Activated CD8-positive, alpha-beta memory T cell treated with anti-CD3 and anti-CD28 coated beads for 1 hour (primary cell): ENCODE measurements at places on chromosomes 7 and 10.

- no peak for DNase-seq
These were observed 5.9 kb upstream of the LRRC18 start for GRCh38 chr10:48945441-48946130.

GRCh38 chr7:5638994-5639393, 142.5 kb downstream of the RNF216 start:
- DNase-seq, result no peak

- DNase-seq, result no peak
These were observed 24.0 kb upstream of the KIF20B start for GRCh38 chr10:89677341-89677740.

DNA sequence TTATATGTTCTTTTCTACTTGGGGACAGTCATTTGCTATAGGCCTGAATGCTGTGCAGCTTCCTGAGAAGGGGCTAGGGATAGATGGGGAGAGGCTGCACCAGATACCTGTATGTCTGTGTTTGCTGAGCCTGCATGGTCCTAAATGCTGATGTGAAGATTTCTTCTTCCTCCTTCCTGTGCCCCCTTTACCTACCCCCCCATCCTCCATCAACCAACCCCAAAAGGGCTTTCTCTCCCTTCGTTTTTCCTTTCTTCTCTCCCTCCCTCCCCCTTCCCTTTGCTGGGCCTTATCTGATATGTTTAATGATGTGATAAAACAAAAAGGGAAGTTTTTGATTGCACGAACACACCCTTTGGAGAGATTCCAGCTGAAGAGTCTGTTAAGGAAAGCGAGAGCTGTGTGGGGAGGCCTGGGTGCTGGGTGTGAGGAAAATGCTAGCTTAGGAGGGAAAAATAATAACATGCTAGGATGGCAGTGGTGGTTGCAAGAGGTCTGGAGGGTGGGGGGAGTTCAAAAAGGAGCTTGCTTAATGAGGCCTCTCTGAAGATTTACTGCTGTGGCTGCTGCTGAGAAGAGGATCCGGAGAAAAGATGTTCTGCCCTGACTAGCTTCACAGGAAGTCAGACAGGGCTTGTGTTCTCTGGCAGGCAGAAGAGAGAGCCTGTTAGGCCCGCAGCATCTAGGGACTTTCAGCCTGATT, 101.8 kb downstream of the SAMD9 start:
- no peak for DNase-seq

DNA sequence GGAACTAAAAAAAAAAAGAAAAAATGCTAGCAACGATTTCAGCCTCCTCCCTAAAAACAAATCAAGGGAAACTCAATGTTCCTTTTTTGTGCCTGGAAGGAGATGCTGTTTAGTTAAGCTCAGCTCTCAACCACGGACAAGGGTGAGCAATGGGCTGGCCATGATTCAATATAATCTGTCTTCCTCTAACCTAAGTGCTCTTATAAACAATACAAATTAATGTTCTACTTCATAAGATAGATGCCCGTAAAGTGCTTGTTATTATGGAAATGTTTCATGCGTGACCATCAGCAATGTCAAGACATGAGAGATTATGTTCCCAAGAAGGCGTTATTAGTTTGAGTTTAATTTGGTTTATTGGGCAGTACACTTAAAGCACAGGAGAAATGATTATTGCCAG, 320.3 kb downstream of the SFMBT2 start:
- no peak for DNase-seq

DNA sequence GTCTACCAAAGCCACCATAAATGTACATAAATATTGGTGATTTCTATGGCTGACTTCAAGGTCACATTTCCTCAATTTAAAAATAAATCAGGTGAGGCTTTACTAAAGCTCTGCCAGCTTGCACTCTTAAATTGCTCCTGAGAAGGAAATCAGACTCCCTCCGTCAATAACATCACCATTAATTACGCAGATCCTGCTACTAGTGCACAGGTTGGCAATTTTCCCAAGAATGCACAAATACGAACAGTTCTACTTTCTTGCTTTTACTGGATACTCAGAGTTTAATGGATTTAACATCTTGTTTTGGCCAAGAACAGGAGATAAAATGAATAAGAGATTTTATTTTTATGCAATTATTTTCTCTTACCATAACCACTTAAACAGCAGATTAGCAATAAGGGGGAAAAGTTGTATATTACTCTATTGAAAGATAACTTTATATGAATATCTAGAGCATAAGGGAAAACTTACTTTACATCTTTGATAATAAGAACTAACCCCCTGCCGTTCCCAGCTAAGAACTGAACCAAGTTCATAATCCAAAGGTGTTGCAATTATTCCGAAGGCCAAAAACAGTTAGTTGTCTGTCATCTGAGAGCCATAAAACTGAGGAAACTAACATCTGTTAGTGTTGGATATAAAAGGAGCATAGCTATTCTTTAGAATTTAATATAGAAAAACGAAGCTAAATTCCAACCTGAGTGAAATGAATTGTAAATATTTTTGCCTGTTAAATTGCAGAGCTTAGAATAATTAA, 140.5 kb downstream of the TWIST1 start:
- no peak for DNase-seq

GRCh38 chr7:112176693-112177415, 29.3 kb downstream of the DOCK4 start:
- DNase-seq, result no peak

DNA sequence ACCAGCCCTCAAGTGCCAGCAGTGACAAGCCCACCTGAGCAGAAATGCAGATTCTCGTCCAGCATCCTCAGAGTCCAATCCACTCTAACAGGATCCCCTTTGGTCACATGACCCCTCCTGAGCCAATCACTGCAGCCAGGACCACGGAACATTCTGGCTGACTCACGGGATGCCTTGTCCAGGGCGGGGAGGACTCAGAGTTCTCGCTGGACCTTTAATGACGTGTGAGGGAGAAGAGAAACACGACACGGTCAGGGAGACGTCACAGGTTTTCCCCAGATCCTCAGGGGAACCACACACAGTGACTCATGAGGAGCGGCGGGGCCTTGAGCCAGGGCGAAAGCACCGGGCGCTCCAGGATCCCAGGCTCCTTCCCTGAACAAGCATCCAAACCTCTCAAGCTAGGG, 155.7 kb downstream of the PTPRN2 start:
- no peak for DNase-seq

GRCh38 chr10:12390733-12391132, 41.4 kb downstream of the CAMK1D start:
- no peak for DNase-seq

GRCh38 chr7:128233471-128233870, 7.6 kb upstream of the LEP start:
- no peak for DNase-seq

DNA sequence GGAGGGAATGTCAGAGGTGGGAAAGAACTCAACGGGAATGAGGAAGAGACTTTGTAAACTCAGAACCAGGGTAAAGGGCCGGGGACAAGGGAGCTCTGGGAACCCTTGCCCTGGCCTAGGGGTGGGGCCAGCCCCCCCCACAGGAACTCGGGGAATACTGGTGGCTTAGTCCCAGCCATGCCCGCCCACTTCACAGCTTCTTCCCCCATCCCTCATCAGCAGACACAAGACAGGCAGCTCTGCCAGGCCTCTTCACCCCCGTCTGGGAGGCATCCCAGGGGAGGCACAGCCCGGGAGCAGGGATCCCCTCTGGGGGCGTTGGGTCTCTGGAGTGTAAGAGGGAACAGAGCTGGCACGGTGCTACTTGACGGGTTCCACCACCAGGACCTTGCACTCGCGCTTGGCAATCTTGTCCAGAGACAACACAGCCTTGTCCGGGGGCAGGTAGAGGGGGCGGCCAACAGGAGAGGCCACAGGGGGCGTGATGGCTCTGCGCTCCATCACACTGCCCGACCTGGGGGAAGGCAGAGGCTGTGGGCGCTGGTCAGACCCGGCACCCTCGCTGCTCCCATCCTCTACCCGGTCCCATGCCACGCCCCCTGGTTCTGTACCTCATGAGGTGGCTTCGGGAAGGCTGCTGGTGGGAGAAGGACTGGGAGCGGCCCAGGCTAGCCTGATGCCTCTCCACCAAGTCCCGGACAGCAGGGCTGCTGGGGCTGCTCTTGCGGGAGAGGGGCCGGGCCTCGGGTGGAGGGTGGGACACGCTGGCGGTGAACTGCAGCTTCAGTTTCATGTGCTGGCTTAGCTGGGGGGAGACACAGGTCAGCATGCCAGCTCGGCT, 3.7 kb downstream of the TRAPPC14 start:
- no peak for DNase-seq

DNA sequence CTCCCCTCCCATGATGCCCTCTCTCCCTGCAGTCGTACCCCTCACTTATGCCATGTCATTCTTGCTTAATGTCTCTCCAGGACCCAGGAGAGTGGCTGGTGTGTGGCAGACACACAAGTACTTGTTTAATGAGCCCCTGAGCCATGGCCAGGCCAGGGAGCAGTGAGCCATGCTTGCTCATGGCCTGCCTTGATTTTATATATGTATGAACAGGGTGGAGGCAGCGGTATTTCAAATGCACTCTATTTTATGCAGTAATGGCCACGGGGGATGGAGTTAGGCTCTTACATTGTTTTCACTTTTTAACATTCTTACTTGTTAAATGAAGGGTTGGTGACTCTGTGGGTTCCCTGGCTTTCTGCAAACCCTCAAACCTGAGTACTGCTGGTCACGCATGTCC, 144.8 kb downstream of the FANK1 start:
- DNase-seq, result no peak

- DNase-seq, result no peak
These were observed 42.3 kb downstream of the C10orf105 start for GRCh38 chr10:71677261-71677660.

DNA sequence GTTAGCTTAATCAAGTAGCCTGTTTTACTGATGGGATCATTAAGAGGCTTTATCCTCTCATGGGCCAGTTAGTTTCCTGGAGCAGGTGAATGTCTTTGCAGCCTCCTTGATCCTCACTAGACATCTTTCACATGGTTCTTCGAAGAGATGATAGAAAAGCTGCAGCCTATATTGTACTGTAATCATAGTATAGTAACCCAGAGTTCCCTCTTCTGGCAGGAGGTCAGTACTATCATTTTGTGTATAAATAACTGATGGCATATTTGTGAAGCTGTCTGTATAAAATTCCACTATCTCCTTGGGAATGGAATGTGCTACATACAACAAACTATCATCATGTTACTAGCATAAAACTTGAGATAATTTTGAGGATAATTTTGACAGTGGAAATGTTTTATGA, 123.8 kb upstream of the PRPS1L1 start:
- no peak for DNase-seq

DNA sequence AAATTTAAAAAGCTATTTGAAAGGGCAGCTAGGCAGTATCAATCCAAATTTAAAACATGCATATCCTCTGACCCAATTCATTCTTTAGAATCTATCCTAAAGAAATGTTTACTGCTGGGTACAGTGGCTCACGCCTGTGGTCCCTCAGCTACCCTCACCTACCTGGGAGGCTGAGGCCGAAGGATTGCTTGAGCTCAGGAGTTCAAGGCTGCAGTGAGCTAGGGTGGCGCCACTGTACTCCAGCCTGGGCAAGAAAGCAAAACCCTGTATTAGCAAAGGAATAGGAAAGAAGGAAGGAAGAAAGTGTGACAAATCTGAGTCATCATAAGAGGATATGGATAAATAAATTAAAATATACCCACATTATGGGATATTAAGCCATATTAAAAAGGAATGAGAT, 36.3 kb downstream of the C7orf33 start:
- DNase-seq, result no peak

DNA sequence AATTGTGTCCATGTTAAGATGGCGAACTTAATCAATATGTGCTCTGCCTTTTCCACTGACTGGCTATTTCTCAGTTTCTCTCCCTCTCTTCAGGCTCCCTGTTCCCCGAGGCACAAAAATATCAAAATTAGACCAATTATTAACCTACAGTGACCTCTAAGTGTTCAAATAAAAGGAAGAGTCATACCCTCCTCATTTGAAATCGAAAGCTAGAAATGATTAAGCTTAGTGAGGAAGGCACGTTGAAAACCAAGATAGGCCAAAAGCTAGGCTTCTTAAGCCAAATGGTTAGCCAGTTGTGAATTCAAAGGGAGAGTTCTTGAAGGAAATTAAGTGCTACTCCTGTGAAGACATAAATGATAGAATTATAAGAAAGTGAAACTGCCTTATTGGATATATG, 81.1 kb upstream of the MBL2 start:
- no peak for DNase-seq

- no peak for DNase-seq
These were observed 596.0 kb upstream of the FOXK1 start for GRCh38 chr7:4085937-4086691.

DNA sequence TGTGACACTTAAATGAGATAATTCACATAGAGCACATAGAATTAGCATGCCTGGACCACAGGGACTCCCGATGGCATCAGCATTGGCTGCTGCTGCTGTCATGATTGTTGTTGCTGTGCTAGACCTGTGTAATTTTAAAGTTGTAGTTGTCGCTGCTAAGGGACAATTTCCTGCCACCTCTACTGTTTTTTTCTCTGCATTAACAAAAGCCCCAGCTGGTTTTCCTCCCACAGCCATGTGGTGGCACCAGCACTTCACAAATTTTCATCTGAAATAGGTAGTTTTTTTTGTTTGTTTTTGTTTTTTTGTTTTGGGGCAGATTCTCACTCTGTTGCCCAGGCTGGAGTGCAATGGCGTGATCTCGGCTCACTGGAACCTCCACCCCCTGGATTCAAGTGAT, 25.4 kb upstream of the PRXL2A start:
- no peak for DNase-seq

GRCh38 chr10:71727738-71728737, 8.5 kb upstream of the C10orf105 start:
- no peak for DNase-seq

DNA sequence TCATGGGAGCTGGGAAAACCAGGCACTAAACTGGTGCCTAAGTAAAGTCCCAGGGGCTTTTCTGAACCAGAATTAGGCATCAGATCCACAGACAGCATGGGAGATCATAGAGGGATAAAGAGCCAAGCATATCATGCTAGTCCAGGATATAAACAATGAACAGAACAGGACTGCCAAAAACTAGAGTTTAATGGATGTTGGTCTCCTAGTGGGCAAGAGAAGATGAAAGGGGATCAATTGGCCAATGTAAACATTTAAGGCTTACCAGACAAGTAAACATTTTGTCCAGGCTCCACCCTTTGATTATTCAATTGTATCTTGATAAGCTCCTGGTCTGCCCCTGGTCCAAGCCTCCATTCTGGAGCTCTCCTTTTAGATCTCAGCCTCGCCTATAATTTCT, 18.9 kb downstream of the MACC1 start:
- DNase-seq, result no peak

DNA sequence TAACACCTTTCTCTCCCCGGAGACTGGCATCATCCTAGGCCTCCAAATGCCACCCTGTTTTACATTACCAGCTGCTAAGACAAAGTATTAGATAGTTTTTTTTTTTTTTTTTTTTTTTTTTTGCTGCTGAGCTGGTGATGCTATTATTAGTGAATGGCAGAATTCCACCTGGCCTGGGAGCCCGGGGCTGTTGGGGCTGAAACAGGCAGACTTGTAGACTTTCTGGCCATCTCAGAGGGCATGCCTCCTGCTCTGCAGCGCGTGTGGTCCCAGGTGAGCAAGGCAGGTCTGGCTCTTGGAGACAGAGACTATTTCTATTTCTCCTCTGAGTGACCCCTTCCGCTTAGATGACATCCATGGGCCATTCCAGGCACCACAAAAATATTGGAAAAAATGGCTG, 104.2 kb downstream of the EMX2 start:
- DNase-seq, result no peak
